Spinal cord (tissue), 10 donors: ENCODE measurements at places on chromosomes 1 and 21.

DNA sequence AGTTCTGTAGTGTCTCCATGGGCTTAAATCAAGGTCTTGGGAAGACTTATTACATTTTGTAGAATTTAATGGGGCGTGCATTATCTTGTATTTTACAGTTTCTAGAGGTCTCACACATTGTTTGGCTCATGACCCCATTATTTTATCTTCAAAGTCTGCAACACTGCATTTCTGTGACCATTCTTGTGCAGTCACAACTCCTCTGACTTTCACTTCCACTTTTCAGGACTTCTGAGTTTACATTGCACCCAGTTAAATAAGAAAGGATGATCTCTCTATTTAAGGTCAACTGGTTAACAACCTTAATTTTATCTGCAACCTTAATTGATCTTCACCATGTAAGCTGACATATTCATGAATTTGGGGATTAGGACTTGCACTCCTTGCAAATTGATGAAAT is 1186.6 kb downstream of the MRPL39 start:
- no peaks in the 10 kb centered on the region for H3K4me1 ChIP-seq
- H3K27ac ChIP-seq = no peak overlapping the region
- DNase-seq = no peak
- H3K4me3 ChIP-seq = no peak overlapping the region
- no peaks in the 10 kb centered on the region for H3K36me3 ChIP-seq
- H3K27me3 ChIP-seq = no peaks in the 10 kb centered on the region

DNA sequence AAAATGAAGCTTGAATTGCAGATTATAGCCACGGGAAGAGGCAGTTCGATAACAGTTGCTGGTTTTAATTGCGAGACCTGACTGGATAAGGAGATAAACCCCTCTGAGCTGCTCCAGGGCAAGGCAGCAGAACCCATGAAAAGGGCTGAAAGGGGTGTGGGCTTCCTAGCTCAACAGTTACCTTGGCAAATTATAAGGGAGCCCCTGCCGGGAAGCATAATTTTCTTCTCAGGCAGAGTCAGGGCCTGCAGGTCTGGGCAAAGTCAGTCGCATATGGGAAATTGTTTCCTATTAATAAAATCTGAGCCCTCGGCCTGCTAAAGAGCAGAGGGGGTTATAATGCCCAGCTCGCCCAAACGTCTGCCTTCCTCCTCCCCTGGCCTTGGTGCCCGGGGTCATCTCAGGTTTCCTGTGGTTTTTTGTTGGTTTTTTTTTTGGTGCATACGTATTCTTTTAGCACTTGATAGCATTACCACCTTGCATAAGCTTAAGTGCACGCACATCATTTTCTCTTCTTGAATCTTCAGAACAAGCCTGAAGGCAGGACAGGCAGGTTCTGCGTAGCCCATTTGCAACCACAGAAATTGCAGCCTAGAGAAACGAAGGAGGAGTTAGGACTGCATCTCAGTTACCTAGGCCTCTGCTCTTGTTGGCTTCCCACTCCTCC is 33.9 kb upstream of the SELENON start:
- H3K4me3 ChIP-seq = no peak overlapping the region
- no peaks in the 10 kb centered on the region for H3K27me3 ChIP-seq
- no peak overlapping the region for H3K27ac ChIP-seq

- peaks cover 14% of the 10 kb centered on the region for H3K36me3 ChIP-seq
- H3K27ac ChIP-seq = no peak overlapping the region
- DNase-seq = peak; percentile 77
- H3K4me1 ChIP-seq = peaks cover 8% of the 10 kb centered on the region
Measured at GRCh38 chr1:202315576-202316168, 26.1 kb downstream of the UBE2T start.

- no peak overlapping the region for H3K27ac ChIP-seq
- no peaks in the 10 kb centered on the region for H3K4me1 ChIP-seq
- no peak overlapping the region for H3K4me3 ChIP-seq
- H3K27me3 ChIP-seq = no peaks in the 10 kb centered on the region
- no peaks in the 10 kb centered on the region for H3K36me3 ChIP-seq
- DNase-seq = no peak
Measured at GRCh38 chr1:184069675-184070074, 18.1 kb downstream of the TSEN15 start.

- H3K4me1 ChIP-seq = peaks cover 4% of the 10 kb centered on the region
- H3K27ac ChIP-seq = no peak overlapping the region
- no peak for DNase-seq
- H3K36me3 ChIP-seq = peaks cover 25% of the 10 kb centered on the region
- H3K27me3 ChIP-seq = no peaks in the 10 kb centered on the region
Measured at GRCh38 chr1:26574719-26575251, 45.2 kb downstream of the RPS6KA1 start.

- peaks cover 3% of the 10 kb centered on the region for H3K36me3 ChIP-seq
- no peaks in the 10 kb centered on the region for H3K4me1 ChIP-seq
- H3K4me3 ChIP-seq = no peak overlapping the region
- H3K27me3 ChIP-seq = no peaks in the 10 kb centered on the region
- DNase-seq = no peak
Measured at GRCh38 chr1:227257964-227258363, 60.3 kb downstream of the CDC42BPA start.

GRCh38 chr1:96880626-96881025 is 159.0 kb downstream of the PTBP2 start:
- no peaks in the 10 kb centered on the region for H3K36me3 ChIP-seq
- no peak overlapping the region for H3K27ac ChIP-seq
- no peaks in the 10 kb centered on the region for H3K27me3 ChIP-seq
- no peak for DNase-seq
- H3K4me1 ChIP-seq = no peaks in the 10 kb centered on the region

DNA sequence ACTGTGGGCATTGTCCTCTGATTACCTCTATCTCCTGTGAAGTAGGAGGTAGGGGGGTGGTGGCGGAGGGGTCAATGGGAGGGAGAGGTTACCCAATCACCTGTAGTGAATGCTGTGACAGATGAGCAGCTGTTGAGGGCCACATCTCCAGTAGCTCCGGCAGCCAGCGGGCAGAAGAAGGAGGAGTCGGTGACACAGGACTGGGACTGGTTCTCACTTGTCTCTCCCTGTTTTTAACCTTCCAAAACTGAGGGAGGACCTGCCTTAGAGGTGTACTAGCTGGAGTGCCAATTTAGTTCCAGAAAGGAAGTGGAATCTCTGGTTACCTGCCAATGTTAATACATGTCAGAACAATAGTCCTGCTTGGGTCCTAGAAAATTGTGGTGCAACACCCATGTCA is 56.2 kb upstream of the ENAH start:
- H3K27me3 ChIP-seq = no peaks in the 10 kb centered on the region
- H3K4me1 ChIP-seq = peaks cover 4% of the 10 kb centered on the region
- no peak overlapping the region for H3K4me3 ChIP-seq
- H3K36me3 ChIP-seq = no peaks in the 10 kb centered on the region

DNA sequence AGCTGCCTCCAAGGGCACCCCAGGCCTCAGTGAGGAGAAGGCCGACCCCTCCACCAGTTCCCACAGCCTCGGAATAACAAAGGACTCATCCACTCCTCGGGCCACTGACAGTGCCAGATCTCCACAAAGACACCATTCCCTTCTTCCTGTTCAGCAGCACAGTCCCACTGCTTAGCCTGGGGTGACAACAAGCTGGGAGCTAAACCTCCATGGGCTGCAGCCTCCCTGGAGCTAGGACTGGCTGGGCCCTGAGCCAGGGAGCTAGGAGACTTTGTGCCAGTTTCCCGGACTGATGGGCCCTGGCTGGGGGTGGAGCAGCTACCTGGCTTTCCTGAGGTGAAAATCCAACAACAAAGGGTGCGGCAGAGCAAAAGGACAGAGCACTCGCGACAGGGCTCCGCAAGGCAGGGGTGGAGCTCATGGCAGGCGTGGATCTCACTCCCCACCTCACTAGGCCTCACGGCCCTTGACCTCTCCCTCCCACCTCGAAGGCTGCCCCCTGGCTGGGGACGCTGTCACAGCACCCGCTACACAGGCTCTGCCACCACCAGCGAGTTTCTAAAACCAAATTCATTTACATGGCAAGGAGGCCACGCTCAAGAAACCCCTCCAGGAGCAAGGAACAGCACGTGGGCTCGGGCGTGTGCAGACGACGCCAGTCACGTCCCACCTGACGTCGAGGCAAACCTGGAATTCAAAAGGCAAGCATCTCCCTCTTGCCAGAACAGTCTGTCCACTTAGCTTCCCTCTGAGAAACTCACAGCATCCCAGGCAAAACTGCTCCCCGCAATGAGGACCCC is 13.8 kb downstream of the SLC35E2B start:
- H3K4me1 ChIP-seq = peaks cover 28% of the 10 kb centered on the region
- no peaks in the 10 kb centered on the region for H3K27me3 ChIP-seq
- no peak for DNase-seq
- peaks cover 47% of the 10 kb centered on the region for H3K36me3 ChIP-seq

GRCh38 chr1:79255421-79255820 is 248.9 kb upstream of the ADGRL4 start:
- DNase-seq = no peak
- no peak overlapping the region for H3K4me3 ChIP-seq
- H3K4me1 ChIP-seq = no peaks in the 10 kb centered on the region
- no peak overlapping the region for H3K27ac ChIP-seq
- H3K27me3 ChIP-seq = no peaks in the 10 kb centered on the region
- no peaks in the 10 kb centered on the region for H3K36me3 ChIP-seq

DNA sequence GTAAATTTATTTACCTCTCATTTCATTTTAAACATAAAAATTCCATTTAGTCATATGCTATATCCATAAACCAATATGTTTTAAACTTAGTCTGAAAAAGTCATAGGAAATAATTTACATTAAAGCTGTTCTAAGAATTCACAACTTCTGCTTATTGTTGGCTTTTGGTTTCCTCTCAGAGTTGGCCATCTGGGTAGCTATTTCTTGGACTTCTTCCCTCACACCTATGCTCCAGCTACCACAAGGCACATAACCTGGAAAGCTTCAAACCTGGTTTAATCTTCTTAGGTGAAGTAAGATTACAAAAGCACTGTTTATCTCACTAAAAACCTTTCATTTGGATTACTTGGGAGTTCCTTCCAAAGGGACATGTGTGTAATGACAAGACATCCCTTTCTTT is 29.8 kb downstream of the RBM11 start:
- no peaks in the 10 kb centered on the region for H3K36me3 ChIP-seq
- no peak overlapping the region for H3K27ac ChIP-seq
- H3K4me1 ChIP-seq = no peaks in the 10 kb centered on the region
- no peaks in the 10 kb centered on the region for H3K27me3 ChIP-seq

- peak; percentile 35 for DNase-seq
- no peaks in the 10 kb centered on the region for H3K27me3 ChIP-seq
- H3K27ac ChIP-seq = peak overlapping the region; percentile 90
- no peaks in the 10 kb centered on the region for H3K36me3 ChIP-seq
Measured at GRCh38 chr1:64965366-64966157, 787 bp downstream of the JAK1 start.

DNA sequence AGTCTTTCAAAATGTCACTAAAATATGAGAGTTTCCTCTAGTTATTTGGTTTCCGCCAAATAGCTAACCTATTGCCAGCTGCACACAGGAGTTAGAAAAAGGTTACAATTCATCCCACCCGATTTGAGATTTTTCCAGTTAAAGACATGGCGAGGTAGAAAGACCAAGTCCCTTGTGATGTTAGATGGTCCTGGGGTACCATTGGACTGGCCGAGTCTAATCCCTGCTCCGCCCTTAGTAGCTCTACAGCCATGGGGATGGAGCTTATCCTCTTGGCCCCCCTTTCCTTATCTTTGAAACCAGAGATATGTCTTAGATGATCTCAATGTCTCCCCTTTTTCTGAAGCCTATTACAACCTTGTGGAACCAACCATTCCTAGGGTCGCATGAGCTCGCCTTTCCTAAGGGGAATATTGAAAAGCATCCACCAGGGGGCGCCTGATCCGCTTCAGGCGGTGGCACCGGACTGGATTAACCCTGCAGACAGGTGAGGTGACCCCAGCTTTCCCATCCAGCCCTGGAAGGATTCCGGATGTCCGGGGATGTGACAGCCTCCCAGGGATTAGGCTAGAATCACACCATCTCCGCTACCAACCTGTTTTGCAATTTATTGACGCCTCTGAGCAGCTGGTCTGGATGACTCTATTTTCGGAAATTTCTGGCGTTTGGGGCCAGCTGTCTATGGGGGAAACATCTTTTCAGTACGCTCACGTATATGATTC is 68.3 kb upstream of the SIM2 start:
- no peak overlapping the region for H3K27ac ChIP-seq
- DNase-seq = no peak
- peaks cover 5% of the 10 kb centered on the region for H3K27me3 ChIP-seq
- no peak overlapping the region for H3K4me3 ChIP-seq
- no peaks in the 10 kb centered on the region for H3K4me1 ChIP-seq

- no peaks in the 10 kb centered on the region for H3K27me3 ChIP-seq
- no peak overlapping the region for H3K4me3 ChIP-seq
- H3K27ac ChIP-seq = no peak overlapping the region
- DNase-seq = no peak
Measured at GRCh38 chr1:29278124-29278523, 41.8 kb downstream of the PTPRU start.

- H3K4me1 ChIP-seq = peaks cover 57% of the 10 kb centered on the region
- H3K4me3 ChIP-seq = no peak overlapping the region
- DNase-seq = no peak
- no peaks in the 10 kb centered on the region for H3K27me3 ChIP-seq
Measured at GRCh38 chr1:6288665-6289064, 27.8 kb upstream of the GPR153 start.

DNA sequence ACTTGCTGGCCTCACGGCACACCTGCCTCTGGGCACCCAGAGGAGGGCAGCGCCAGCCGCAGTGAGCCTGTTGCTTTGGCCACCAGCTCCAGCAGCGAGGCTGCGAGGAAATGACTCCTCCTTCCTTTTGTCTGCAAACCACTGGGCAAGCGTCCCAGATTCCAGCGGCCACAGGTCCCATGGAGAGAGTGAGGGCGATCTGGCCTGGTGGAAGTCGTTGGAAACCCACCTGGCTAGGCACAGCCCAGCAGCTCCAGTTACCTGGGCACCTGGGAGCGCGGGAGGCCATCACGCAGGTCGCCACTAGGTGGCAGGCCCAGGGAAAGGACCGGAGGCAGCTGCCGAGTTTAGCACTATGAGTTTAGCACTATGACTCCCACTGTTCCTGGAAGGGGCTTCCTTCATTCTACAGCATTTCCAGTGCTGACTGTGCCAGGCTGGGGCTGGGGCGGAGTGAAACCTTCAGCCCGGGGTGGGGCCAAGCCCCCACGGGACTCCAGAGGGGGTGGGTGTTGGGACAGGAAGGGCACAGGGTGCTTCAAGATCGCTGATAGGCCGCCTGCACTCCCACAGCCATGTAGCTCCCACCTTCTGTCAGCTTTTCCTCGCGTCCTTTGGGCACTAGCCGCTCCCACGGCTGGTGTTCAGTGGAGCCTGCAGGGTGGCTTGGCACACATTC is 1.1 kb upstream of the ESPN start:
- no peaks in the 10 kb centered on the region for H3K36me3 ChIP-seq
- no peak overlapping the region for H3K4me3 ChIP-seq
- H3K4me1 ChIP-seq = peaks cover 39% of the 10 kb centered on the region
- no peak overlapping the region for H3K27ac ChIP-seq
- DNase-seq = no peak

GRCh38 chr1:145884675-145885074 is 991 bp downstream of the ANKRD35 start:
- H3K27me3 ChIP-seq = peaks cover 11% of the 10 kb centered on the region
- peaks cover 10% of the 10 kb centered on the region for H3K4me1 ChIP-seq
- H3K27ac ChIP-seq = no peak overlapping the region
- no peaks in the 10 kb centered on the region for H3K36me3 ChIP-seq

- no peaks in the 10 kb centered on the region for H3K4me1 ChIP-seq
- no peaks in the 10 kb centered on the region for H3K36me3 ChIP-seq
- no peak overlapping the region for H3K4me3 ChIP-seq
- H3K27me3 ChIP-seq = no peaks in the 10 kb centered on the region
- H3K27ac ChIP-seq = no peak overlapping the region
- DNase-seq = no peak
Measured at GRCh38 chr21:40454057-40454456, 392.9 kb downstream of the DSCAM start.

GRCh38 chr1:10694274-10694632 is 102.2 kb downstream of the CASZ1 start:
- peaks cover 15% of the 10 kb centered on the region for H3K4me1 ChIP-seq
- peaks cover 23% of the 10 kb centered on the region for H3K27me3 ChIP-seq
- no peak overlapping the region for H3K27ac ChIP-seq
- no peak for DNase-seq
